NCI-H510A treated with DMSO at 0.1 percent for 48 hours (cell line): ENCODE measurements at places on chromosomes 11 and 22.

DNA sequence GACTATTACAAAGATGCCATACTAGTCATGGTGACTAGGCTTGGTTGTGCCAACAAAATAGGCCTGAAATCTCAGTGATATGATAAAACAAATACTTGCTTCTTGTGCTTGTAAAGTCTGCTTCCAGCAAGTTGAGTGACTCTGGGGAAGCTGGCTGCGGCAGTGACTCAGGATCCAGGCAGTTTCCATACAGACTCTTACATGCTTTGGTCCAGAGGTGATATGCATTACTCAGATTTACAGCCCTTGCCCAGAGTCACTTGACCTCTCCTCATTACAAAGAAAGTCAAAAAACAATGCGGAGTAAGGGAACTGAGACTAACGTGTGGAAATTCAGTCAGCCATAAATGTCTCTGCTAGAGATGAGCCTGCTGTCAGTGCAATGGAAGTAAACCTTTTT is 387.5 kb downstream of the KCNA4 start:
- no peak for DNase-seq

DNA sequence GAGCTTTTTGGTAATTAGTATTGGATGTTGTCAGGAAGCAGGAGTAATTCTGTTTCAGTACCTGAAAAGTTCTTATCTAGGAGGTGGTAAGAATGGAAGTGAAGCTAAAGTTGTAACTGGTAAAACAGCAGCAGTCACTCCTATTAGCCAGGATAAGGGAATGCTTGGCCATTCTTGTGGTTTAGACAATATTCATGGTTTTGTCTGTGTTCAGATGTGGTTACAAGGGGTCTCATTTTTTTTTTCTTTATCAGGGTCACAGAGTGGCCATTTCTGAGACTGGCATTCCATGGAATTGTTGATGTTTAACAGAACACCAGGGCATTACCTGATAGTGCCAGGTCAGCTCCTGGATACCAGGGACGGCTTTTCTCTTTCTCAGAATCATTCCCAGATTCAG is 23.8 kb downstream of the TAF1D start:
- DNase-seq, result no peak

GRCh38 chr11:71406681-71407080 is 41.5 kb downstream of the DHCR7 start:
- peak; percentile 49 for DNase-seq

DNA sequence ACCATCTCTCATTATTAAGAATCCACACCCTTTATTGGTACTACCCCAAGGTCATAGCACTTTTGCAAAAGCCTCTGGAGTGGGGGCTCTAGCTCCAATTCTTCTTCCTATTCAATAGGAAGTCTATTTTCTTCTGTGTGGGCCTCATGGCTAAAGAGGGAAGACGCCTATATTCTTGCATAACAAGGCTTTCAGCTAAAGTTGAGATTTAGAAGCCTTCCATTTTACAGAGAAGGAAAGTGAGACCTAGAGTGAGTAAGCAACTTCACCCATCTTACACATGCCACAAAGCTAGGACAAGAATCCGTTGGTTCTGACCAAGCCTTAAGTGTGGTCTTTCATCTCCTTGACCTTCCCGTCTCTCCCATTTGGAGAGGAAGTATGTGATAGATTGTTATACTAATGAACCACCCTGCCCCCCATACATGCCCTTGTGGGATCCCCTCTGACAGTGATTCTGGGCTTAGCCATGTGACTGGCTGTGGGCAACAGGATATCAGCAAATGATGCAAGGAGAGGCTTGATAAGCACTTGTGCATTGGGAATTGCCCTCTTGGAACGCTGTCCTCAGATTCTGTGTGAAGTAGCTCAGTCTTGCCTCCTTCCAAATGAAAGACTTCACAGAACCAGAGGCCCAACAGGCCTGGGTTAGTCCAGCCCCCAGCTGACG is 12.3 kb downstream of the BACE1 start:
- DNase-seq, result no peak

DNA sequence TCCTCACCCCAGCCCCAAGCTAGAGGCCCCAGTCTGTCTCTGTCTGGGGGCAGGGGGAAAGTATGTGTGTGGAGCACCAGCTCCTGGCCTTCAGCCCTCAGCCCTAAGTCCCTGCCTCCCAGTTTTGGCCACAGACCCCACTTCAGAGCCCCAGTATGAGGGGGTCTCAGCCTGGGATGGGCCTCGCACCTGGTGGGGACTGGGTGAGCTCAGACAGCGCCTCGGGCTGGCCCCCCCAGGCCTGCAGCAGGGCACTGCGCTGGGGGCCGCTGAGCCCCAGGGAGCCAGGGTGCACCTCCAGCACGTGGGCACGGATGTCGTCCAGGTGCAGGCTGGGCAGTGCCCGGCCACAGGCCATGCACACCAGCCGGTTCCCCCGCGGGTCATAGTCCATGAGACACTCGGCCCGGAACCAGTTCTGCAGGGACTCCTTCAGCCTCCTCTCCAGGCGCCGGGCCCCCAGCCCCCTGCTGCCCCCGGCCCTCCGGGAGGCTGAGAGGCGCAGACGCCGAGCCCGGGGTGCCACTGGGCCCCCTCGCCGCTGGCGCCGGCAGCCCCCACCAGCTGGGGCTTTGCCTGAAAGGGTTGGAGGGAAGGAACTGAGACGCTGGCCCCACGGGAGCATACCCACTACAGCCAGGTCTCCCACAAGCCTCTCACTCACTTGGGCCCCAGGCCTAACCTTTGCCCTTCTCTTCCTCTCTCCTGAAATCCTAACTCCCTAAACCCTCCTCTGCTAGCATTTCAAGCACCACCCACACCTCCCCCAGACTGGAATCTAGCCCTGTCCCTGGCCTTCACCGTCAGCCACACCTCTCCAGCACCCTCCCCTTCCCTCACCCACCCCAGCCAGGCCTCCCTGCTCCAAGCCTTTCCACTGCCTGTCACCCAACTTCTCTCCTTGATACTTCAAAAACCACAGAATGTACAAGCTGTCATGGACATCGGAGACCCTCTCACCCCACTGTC is 3.6 kb downstream of the ZFTA start:
- DNase-seq, result no peak

GRCh38 chr11:78535027-78535426 is 39.6 kb downstream of the NARS2 start:
- no peak for DNase-seq

DNA sequence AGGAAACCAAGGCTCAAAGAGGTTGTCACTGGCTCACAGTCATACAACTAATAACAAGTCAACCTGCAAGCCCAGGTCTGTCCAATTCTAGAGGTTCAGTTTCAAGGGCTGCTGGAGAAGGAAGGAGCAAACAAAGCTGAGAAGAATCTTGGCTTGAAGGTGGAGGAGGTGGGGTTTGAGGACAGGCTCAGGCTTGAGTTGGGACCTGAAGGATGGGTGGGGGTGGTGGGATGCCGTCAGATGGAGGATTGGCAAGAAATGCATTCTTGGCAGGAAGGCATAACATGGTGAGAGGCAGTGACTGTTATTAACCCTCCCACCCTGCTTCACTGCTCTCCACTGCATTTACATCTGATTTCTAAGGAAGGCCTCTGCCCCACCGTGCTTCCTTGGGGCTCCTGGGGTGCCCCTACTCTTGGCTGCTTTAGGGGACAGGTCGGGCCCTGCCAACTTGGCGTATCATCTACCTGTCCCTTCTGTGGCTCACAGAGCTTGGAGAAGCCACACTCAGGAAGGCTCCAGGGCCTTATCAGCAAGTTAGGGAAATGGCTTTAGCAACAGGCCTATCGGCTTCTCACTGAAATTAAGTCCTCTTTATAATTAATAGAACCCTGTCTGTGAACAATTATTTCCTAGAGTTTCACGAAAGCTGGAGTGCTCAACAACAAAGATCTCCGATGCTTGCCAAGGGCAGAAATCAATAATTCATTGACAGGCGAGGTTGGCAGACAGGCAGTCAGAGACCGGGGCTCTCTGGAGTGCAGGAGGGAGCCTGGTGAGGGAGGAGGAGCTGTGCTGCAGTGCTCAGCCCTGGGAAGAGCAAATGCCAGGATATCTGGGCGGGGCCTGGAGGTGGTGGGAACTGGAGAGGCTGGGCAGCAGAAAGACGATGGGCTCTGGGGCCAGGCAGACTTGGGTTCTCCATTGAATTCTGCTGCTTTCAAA is 84.9 kb upstream of the NARS2 start:
- DNase-seq, result peak; percentile 56
